ENCODE measurements at places on chromosomes 12 and 14. TPM values are rescaled to one million over a fixed set of nuclear protein-coding genes. Genes with fewer than 3 reads are reported as not detected.

BTBD6 gene
- 36.5 TPM for polyA plus RNA-seq

DNA sequence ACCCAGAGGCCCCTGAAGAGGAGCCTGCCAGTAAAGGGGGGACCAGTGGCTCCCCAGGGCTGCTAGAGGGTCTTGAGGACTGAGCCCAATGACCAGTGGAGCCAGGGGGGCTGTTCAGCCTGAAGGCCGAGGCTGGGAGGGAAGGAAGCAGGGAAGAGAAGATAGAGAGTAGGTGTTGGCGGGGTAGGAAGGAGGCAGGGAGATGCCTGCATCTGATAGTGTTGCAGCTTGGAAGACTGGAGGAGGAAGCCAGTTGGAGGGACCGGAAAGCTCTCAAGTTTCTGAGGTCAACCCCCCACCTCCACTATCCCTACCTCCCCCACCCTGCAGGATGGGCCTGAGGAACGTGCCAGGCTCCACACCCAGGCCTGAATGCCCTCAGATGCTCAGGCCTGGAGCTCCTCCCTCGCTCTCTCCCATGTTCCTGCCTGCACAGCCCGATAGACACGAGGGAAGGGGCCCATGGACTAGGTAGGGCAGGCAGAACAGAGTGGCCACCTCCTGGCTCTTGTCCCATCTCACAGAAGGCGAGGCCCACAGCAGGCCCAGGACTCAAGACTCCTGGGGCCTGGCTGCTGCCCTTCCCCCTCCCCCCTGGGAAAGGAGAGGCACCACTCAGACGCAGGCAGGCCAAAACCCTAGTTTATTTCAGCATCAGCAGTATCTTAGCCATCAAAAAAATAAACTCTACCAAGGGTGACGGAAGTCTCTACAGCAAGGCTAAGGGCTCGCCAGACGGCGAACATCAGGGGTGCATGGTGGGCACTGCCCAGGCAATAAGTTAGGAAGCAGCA lies 3.4 kb downstream of the CKB start:
- DNase-seq = no peak

GRCh38 chr12:132525833-132526455 lies 36.0 kb downstream of the FBRSL1 start:
- no peak for DNase-seq

- no peak for DNase-seq
These were observed 927.1 kb downstream of the VRK1 start for GRCh38 chr14:97724265-97724731.

GRCh38 chr14:51738754-51739153 lies 87.0 kb downstream of the FRMD6 start:
- DNase-seq = no peak

ADAMTS20 gene
- 0.61 TPM for polyA plus RNA-seq

REM2 gene
- 1.5 TPM for polyA plus RNA-seq

DLK1 gene
- 6.1 TPM for polyA plus RNA-seq

OTX2 gene
- polyA plus RNA-seq = not detected

GPR137C gene
- polyA plus RNA-seq = 6.9 TPM

DNA sequence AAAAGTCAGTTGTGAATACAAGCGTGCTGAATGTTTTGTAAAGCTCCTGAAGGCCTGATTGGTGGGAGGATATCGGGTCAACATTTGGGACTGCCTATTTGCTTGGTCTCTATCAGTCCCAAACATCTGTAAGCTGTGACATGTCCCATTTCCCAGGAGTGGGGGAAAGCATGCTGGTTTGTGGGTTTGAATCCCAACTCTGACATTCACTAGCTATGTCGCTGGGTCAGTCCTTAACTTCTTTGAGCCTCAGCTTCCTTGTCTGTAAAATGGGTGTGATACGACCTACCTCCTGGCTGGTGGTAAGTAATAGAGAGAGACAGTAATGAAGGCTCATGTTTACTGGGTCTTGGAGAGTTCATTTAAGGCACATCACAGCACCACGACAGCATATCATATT lies 136.7 kb downstream of the CHST11 start:
- DNase-seq = no peak

DNA sequence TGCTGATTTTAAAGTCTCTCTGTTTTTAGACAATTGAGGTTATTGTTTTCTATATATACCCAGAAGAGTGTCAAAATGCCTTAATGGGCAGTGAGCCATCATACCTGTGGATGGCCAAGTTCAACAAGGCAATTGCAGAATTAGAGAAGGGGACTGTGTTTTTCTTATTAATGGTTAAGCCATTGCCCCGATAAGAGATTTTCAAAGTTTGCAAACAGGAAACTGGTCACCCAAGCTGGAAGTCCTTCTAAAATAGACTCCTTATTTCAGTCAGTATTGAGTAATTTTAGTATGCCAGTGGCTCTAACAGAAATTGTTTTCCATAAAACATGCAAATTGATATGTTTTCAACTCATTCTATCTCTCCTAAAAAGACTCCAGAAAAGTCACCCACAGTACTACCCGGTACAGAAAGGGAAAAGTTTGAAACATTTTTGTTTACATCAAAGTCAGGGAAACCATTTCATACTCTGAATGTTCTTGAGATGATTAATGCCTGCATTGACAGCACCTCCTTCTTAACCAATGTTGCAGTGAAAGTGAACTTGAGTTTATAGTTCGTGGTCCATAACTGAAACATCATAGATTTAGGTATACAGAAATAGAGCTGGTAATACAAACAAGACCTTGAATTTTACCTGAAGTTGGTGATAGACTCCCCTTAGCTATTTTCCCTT lies 191.1 kb downstream of the TMX1 start:
- no peak for DNase-seq

GRCh38 chr14:29955087-29955486 lies 27.4 kb upstream of the PRKD1 start:
- no peak for DNase-seq

WSCD2 gene
- polyA plus RNA-seq = 10.7 TPM

- no peak for DNase-seq
These were observed 7.8 kb upstream of the ADGRD1 start for GRCh38 chr12:130945786-130946492.

- DNase-seq = no peak
These were observed 9.3 kb downstream of the ANKRD33 start for GRCh38 chr12:51897181-51897580.

DNA sequence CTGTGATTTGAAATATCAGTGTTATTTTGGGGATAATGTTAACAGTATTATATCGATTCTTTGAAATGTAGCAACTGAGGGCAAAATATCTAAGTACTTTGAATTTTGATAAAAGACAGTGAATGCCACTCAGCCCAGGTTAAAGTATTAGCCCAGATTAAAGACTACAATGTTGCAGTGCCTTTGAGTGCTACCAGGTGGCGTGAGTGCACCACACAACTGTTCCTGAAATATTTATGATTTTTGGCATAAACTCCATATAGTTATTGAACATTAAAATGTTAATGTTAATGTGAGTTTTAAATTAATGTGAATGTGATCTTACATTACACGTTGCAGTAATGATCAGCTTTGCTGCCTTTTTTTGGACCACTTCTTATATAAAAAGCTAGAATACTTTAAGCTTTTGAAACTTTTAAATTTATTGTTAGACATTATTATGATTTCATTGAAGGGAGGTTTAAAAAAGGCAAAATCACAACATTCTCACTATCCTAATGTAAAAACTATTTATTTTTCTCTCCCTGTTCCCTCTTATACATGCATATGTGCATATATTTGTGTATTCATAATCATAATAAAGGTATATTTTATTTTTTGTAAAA lies 22.5 kb downstream of the MRPS35 start:
- DNase-seq = no peak

CEP128 gene
- 5.8 TPM for polyA plus RNA-seq

GRCh38 chr12:131132118-131132892 lies 178.6 kb downstream of the ADGRD1 start:
- DNase-seq = peak; percentile 48

GRCh38 chr14:54350203-54350602 lies 46.6 kb upstream of the CDKN3 start:
- DNase-seq = no peak

DNA sequence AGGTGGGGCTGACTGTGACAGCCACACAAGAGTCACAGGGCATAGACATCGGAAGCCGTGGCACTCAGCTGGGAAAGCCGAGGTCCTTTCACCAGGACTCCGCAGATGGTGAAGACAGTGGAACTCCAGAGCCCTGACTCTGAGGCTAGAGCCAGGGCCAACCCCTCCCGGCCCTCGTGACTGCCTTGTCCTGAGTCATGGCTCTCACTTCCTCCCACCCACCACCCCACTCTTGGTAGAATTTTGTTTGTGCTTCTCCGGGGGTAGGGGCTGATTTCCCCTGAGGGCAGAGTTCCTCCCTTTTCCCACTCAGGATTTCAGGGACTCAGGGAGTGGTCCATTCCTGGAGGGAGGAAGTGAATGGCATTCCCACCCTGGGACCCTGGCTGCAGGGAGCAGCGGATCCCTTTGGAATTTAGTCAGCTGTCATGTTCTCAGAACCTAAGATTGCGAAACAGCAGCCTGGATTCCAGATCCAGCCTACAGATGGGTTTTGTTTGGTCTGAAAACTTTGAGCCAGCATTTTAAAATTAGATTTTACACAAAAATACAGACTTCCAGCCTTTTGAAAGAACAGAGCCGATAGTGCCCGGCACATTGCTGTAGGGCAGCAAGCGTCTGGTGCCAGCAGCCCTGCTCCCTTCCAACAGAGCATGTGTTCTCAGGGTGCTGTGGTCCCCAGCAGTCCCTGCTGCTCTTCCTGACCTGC lies 50.7 kb downstream of the TPCN1 start:
- DNase-seq = no peak

KERA gene
- polyA plus RNA-seq = not detected

CEBPE gene
- polyA plus RNA-seq = 0.21 TPM

GRCh38 chr12:108709697-108710096 lies 21.6 kb downstream of the CORO1C start:
- DNase-seq = no peak

DNA sequence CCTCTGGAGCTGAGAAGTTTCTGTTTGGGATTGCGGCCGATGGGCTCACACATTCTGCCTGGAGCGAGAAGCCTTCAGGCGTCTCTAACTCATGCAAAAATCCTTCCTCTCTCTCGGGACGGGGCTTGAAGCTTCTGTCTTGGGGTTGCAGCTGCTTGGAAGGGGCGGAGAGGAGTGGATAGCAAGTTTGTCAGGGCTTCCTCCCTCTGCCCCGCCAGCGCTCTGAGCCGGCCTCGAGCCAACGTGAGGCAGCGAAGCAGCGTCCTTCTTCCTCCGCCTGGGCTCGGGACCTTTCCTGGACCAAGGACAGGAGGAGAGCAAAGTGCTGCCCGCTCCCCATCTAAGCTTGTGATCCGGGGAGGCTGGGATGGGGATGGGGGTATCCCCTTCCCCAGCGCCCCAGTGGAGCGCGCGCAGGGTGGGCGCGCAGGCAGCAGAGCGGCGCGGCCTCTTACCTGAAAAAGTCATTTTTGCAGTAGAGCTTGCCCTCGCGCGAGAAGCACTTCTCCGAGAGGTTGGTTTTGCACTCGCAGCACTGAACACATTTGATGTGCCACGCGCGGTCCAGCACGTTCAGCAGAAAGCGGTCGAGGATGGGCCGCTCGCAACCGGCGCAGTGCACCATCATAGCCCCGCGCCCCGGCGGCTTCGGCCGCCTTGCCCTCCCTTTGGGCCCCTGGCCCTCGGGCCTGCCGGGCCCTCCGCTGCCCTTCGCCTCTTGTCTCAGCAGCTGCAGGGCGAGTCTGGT lies 626 bp downstream of the LHX5 start:
- no peak for DNase-seq

- no peak for DNase-seq
These were observed 1068.6 kb downstream of the BCL11B start for GRCh38 chr14:98203421-98203820.

SUOX gene
- 47.0 TPM for polyA plus RNA-seq

DNA sequence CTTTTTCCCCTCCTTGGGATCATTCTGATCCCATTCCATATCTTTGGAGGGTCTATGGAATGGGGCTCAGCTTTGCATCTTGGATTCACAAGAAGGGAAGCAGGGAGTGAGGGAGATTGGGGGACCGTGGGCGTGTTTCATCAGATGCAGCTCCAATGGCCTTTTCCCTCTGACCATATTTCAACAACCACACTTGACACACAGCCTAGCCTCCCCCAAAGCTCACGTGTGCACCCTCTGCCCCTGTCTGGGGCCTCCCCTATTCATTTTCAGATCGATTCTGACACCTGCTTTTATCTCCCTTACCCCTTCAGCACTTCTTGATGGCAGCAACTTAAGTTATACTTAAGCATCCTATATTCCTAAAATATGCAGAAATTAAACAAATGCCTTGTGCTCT lies 126.6 kb downstream of the CHST11 start:
- DNase-seq = no peak

DNA sequence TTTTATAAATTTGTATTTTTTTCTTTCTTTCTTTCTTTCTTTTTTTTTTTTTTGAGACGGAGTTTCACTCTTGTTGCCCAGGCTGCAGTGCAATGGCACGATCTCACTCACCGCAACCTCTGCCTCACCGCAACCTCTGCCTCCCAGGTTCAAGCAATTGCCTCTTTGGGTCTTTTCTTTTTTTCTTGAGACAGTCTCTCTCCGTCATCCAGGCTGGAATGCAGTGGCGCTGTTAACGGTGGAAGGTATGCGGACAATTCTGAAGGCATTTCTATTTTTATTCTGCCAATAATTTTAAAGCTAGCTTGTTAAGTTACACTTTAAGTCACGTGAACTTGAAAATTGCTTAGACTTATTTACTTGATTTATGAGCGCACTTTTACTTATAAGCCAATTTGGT lies 8.8 kb upstream of the PHC1 start:
- DNase-seq = no peak

COCH gene
- polyA plus RNA-seq = 2.9 TPM

DNA sequence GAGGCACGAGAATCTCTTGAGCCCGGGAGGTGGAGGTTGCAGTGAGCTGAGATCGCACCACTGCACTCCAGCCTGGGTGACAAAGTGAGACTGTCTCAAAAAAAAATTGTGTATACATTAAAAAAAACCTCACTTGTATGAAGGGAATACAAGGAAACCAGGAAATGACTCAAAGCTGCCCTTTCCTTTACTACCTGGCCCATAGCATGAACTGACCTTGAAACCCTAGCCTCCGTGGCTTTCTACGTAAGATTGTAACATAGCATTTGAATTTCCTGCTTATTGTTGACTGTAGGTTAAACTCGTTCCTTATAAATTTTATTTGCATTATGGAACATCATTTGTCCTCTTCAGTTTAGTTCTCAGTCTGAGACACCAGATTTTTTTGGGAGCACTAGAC lies 9.1 kb upstream of the DDX47 start:
- no peak for DNase-seq

GRCh38 chr12:114447274-114447716 lies 41.4 kb upstream of the TBX5 start:
- DNase-seq = no peak

BDKRB1 gene
- polyA plus RNA-seq = 0.26 TPM

LDHB gene
- 1,884 TPM for polyA plus RNA-seq

DNA sequence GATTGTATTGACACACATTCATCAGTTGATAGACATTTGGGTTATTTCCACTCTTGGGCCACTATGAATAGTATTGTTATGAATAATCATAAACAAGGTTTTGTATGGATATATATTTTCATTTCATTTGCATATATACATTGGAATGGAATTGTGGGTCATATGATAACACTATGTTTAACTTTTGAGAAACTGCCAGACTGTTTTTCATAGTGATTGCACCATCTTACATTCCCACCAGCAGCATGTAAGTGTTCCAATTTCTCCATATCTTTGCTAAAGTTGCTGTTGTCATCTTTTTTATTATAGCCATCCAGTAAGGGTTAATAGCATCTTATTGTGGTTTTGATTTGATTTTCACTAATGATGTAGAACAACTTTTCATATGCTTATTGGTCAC lies 198.5 kb upstream of the PPFIA2 start:
- no peak for DNase-seq

GRCh38 chr14:86639146-86639545 lies 1109.2 kb downstream of the FLRT2 start:
- DNase-seq = no peak

GRCh38 chr14:105422695-105423487 lies 3.3 kb downstream of the MTA1 start:
- DNase-seq = no peak

- no peak for DNase-seq
These were observed 403.5 kb downstream of the SLC16A7 start for GRCh38 chr12:59999291-59999690.

Data from right renal cortex interstitium (tissue), 3 donors.